ENCODE measurements at places on chromosomes 11 and 22.

DNA sequence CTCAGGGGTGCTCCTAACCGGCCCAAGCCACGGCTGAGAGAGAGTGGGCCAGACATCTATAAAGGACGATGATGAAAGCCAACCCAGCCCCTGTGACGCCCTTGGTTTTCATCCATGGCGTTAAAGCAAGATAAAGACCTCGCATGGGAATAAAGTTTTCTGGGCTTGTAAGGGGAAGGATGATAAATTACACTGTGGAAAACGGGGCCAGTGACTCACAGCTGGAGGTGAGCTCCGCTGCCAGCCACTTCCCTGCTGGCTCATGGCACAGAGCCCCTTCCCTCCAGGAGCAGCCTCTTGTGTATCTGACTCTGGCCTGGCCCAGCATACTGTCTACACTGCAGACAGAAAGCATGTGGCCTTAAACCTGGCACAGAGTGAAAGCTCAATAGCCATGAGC lies 503.2 kb upstream of the B3GAT1 start:
- no peak for DNase-seq

DNA sequence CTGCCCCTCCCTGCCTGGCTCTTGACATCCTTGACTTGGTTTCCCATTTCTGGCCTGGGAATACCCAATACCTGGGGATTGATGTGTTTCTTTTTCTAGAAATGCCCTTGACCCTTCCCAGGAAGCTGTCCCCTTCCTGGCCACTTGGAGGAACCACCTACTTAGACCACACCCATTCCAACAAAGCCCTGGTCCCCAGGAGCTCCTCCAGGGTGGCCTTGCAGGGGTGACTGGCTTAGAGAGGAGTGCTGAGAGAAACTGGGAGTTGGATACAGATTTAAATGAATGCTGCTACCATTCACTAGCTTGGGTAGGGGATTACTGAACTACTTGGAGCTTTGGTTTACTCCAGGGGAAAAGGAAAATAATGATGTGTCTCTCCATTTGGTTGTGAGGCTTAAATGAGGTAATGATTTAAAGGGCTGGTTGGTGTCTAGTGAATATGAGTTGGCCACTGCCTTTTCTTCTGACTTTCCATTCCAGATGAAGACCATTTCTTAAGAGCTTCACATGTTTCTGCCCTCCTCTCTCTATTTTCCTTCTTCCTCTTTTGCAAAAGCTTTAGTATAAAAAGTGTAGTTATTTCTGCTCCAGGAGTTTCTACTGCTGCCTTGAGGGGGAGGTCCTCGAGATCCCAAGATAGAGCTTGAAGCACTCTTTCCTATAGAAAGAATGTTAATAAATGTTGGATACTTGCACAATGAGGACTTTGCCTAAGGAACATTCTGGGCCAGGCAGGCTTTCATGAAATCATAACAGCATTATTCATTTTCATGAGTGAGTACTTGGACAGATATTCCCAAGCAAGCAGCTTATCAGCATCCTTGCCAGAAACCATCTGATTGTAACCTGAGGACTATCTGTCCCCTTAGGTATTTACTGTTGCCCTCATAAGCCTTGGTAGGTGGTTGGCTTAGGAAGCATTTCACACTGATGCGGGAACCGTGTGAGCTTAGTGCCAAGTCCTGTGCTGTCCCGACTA lies 22.4 kb downstream of the PANX1 start:
- DNase-seq, result no peak

GRCh38 chr11:19802773-19803293 lies 90.2 kb downstream of the NAV2 start:
- no peak for DNase-seq

DNA sequence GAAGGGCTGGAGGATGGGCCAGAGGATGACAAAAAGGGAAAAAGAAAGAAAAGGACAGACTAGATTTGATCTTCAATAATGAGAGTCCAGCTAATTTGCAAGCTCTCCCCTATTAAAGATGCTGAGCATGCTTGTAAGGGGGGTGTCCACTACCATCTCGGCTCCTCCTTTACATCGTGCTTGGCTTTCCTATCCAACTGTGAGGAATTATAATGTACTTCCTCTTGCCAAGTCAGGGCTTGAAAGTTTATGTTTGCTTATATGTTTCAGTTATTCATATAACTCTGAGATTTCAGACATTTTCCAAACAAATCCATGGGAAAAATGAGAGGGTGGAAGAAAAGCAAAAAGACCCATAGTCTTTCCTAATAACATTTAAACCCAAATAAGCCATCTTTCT lies 387.1 kb downstream of the METTL15 start:
- DNase-seq, result no peak

DNA sequence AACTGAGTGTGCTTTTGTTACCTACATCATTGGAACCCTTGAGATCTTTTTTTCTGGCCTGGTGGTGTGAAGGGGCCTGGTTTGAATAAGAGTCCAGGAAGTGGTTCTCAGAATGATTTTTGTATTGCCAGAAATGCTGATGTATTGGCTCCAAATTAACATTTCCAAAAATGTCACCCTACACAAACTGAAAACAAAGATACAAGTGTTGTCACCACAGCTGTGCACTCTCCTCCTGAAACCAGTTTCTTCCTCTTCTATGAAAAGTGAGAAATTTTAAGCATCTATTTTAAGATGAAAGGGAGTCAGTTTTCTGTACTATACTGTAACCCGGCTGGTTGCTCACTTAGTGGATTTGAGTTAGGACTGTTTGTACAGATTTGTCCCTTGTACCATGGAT lies 218.8 kb downstream of the PGR start:
- DNase-seq, result no peak

All from cortex of kidney (tissue), 1 donor.